Neural progenitor cell (in vitro differentiated cells): ENCODE measurements at places on chromosomes 3 and 15. TPM values are rescaled to one million over a fixed set of nuclear protein-coding genes. Genes with fewer than 3 reads are reported as not detected.

Gene NRG4
- 0.06 and 0.36 TPM in 2 replicates for total RNA-seq

GRCh38 chr3:14769544-14770325 is 49.0 kb upstream of the FGD5 start:
- no peak for DNase-seq
- H3K4me1 ChIP-seq, result no peaks in the 10 kb centered on the region
- no peaks in the 10 kb centered on the region for H3K27me3 ChIP-seq
- H3K36me3 ChIP-seq, result no peaks in the 10 kb centered on the region
- no peak overlapping the region for H3K4me3 ChIP-seq
- no peak overlapping the region for H3K27ac ChIP-seq

Gene DUOXA1
- not detected in 2 replicates for total RNA-seq

Gene TMEM108
- total RNA-seq, result 4.8 and 10.7 TPM in 2 replicates

GRCh38 chr3:96334779-96335178 is 479.6 kb upstream of the EPHA6 start:
- no peaks in the 10 kb centered on the region for H3K36me3 ChIP-seq
- no peak for DNase-seq
- H3K4me3 ChIP-seq, result no peak overlapping the region
- no peaks in the 10 kb centered on the region for H3K27me3 ChIP-seq

DNA sequence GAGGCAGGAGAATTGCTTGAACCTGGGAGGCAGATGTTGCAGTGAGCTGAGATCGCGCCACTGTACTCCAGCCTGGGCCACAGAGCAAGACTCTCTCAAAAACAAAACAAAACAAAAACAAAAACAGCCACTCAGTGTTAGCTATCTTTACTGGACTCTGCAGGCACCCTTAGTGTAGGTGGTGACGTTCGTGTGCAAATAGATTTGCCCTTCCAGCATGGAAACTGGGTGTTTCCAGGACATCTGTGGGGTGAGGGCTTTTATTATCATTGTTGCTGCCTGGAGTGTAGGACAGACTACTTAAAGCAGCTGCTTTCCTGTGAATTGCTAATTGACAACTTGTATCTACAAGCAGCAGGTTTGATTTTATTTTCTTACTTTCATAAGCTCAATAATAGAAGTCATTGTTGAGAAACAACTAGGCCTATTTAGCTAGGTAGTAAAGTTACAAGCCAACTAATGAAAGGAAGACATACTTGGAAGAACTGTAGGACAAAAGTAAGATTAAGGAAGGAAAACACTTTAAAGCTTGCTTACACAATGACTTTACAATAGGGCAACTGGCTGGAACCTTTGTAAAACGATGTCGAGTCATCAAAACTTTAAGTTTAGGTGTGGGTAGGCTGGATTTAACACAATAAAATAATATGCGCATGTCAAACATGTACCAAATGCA is 25.4 kb upstream of the SPPL2A start:
- no peaks in the 10 kb centered on the region for H3K36me3 ChIP-seq
- H3K4me1 ChIP-seq, result peaks cover 8% of the 10 kb centered on the region
- H3K27me3 ChIP-seq, result no peaks in the 10 kb centered on the region
- peak overlapping the region; percentile 49 for H3K27ac ChIP-seq
- no peak overlapping the region for H3K4me3 ChIP-seq

Gene ZNF774
- total RNA-seq, result 1.9 and 8.3 TPM in 2 replicates

Gene ZDHHC3
- total RNA-seq, result 41.2 and 65.8 TPM in 2 replicates

- H3K27ac ChIP-seq, result no peak overlapping the region
- no peaks in the 10 kb centered on the region for H3K36me3 ChIP-seq
- peak; percentile 13 for DNase-seq
Observed at GRCh38 chr15:33915571-33916407, 52.5 kb upstream of the CHRM5 start.
